ENCODE measurements at places on chromosomes 7 and 10.

GRCh38 chr10:33334805-33335550 is 511 bp upstream of the NRP1 start:
- DNase-seq: no peak

DNA sequence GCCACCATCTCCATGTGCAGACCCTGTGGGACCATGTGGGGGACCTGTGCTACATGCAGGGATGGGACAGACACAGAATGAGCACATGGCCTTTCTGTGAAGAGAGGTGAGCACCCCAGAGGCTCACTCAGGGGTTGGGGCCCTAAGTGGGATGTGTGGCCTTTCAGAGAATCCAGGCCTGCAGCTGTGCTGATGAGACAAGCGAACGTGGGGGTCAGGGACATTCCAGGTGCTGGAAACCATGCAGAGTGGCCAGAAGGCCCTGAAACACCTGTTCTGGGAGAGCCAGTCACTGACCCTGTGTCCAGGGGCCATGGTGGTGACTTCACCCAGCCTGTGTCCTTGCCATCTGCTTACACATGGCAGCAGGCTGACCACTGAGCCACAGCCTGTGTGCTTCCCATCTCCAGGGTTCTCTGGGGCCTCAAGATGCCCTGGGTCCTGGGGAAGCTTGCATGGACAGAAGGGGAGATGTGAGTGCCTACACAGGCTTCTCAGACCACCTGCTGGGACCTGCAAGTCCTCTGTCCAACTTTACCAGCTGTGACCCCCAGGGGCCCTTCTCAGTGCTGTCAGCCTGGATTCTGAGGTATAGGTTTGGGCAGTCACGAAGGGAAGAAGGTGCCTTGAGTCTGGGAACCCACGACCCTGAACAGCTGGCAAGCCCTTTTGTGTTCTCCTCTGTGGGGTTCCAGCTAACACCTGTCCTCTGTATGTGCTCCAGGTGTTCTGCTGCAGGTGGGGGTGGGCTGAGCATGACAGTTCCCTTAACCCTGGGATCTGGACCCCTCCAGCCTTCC is 17.6 kb downstream of the RAMP3 start:
- no peak for DNase-seq

- DNase-seq: no peak
Measured at GRCh38 chr7:102432442-102433218, 745 bp upstream of the ORAI2 start.

DNA sequence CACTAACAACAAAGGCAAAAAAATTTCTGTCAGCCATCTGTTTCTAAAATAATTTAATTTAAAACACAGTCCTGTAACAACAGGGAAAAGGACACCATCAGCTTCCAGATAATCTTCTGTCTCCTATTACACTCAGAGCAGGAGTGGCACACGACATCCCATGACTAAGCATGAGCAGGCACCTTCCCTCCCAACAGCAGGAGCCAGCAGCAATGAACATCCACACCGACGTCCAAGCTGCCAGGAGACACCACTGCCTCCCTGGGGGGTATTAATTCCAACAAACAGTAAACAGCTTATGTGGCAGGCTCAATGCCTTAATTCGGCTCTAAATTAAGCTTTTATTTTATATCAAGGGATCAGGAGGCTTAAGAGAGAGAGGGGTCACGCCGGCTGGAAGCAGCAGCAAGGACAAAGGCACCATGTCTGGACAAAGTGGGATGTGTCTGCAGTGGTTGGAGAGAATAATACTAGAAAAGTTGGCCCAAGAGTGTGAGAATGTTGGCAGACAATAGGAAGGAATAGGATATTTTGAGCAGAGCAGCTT is 45.7 kb downstream of the KIAA1549 start:
- DNase-seq: peak; percentile 11

GRCh38 chr10:111990734-111991133 is 192.8 kb downstream of the GPAM start:
- DNase-seq: no peak

- DNase-seq: no peak
Measured at GRCh38 chr10:71379118-71379766, 17.5 kb upstream of the CDH23 start.

GRCh38 chr7:66183700-66184099 is 21.4 kb upstream of the TPST1 start:
- DNase-seq: no peak

DNA sequence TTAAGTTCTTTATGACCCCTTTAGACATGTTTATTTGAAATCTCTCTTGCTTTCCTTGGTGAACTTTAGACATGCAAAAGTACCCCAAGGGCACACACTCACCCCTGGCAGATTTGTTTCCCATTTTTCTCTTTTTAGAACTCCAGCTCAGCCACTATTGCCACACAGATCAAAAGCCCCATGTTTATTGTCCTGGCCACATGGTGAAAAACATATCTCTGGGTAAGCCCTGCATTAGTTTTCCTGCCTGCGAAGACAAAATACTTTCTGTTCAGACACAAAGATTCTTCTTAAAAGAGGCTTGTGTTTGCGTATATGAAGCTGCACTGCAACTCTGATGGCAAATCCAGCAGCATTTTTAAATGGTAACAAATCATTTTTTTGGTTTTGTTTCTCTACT is 200.0 kb downstream of the POLR1F start:
- no peak for DNase-seq

- no peak for DNase-seq
Measured at GRCh38 chr7:158495786-158496185, 91.8 kb downstream of the PTPRN2 start.

- DNase-seq: no peak
Measured at GRCh38 chr10:91887272-91888076, 21.8 kb downstream of the FGFBP3 start.

GRCh38 chr10:98391578-98391991 is 23.4 kb downstream of the PYROXD2 start:
- DNase-seq: no peak

- no peak for DNase-seq
Measured at GRCh38 chr10:54854389-54854788, 53.4 kb upstream of the PCDH15 start.

DNA sequence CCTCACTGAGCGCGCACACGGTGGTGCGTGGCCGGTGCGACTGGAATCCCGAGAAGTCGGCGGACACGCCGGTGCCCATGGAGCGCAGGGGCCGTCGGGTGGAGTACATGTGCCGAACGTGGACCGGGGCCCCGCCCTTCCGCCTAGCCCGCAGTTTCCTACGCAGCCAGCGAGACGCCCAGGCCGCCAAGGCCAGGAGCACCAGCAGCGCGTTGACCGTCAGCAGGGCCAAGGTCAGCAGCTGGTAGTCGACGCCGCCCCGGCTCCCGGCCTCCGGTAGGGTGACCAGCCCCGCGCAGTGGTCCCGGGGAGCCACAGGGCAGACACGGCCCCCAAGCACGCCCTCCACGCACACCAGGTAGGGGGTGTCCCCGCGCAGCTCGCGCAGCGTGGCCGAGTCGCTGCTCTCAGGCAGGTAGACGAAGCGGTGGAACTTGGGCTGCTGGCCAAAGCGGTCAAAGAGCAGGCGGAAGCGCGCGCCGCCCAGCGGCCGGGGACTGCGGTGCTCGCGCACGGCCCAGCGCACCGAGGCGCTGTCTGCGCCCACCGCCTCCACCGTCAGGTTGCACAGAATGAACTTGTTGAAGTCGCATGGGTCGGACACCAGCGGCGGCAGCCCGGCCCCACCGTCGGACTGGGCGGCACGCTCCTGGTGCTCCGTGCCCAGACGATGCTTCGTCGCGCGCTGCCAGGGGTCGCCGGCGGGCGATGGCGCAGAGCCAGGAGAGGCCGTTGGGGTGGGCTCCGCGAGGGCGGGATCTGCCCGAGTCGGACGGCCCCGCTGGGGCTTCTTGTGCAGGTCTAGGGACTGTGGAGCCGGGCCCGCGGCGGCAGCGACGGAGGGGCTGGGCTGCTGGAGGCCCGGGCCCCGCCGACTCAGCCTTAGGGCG is 2.2 kb downstream of the TRIL start:
- no peak for DNase-seq

- no peak for DNase-seq
Measured at GRCh38 chr7:106099539-106099938, 12.6 kb downstream of the SYPL1 start.

GRCh38 chr7:4700577-4701235 is 18.6 kb downstream of the FOXK1 start:
- no peak for DNase-seq

GRCh38 chr7:113405296-113406056 is 287.1 kb upstream of the SMIM30 start:
- DNase-seq: no peak

DNA sequence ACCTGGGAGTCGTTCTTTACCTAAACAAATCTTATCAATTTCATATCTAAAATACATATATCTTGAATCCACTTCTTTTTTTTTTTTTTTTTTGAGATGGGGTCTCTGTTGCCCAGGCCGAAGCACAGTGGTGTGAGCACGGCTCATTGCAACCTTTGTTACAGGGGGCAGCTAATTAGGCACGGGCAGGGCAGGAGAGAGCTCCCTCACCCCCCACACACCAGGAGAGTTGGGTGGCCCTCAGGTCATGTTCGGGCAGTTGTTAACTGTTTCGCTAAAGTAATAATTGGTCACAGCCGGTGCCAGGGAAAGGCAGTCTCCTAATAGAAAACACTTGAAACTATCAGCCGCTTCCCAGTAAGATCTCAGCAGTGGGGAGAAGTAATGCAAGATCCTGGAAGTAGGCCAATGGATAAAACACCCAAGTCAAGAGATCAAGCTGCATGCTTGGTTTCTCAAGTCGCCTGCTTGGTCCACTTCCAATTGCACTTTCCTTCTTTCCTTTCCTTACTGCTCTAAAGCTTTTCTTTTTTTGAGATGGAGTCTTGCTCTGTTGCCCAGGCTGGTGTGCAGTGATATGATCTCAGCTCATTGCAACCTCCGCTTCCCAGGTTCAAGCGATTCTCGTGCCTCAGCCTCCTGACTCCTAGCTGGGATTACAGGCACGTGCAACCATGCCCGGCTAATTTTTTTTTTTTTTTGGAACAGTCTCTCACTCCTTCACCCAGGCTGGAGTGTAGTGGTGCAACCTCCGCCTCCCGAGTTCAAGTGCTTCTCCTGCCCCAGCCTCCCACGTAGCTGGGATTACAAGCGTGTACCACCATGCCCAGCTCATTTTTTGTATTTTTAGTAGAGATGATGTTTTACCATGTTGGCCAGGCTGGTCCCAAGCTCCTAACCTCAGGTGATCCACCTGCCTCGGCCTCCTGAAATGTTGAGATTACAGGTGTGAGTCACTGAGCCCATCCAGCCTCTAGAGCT is 21.3 kb upstream of the EFCAB10 start:
- no peak for DNase-seq
